Thymus (tissue), 14 donors: ENCODE measurements at places on chromosomes 3 and 15. TPM values are rescaled to one million over a fixed set of nuclear protein-coding genes. Genes with fewer than 3 reads are reported as not detected.
A peak's percentile ranks its signal among the peaks of the same experiment; 100 is the strongest.

- no peaks in the 10 kb centered on the region for H3K4me1 ChIP-seq
- no peaks in the 10 kb centered on the region for H3K27me3 ChIP-seq
- H3K27ac ChIP-seq = no peak overlapping the region
- no peak for DNase-seq
- H3K4me3 ChIP-seq = no peak overlapping the region
These were observed 141.3 kb upstream of the ATP2B2 start for GRCh38 chr3:10646531-10647335.

- H3K27ac ChIP-seq = no peak overlapping the region
- no peaks in the 10 kb centered on the region for H3K36me3 ChIP-seq
- H3K4me1 ChIP-seq = no peaks in the 10 kb centered on the region
- H3K27me3 ChIP-seq = no peaks in the 10 kb centered on the region
- no peak for DNase-seq
- H3K4me3 ChIP-seq = no peak overlapping the region
These were observed 89.7 kb upstream of the SLC4A7 start for GRCh38 chr3:27573780-27574437.

DNA sequence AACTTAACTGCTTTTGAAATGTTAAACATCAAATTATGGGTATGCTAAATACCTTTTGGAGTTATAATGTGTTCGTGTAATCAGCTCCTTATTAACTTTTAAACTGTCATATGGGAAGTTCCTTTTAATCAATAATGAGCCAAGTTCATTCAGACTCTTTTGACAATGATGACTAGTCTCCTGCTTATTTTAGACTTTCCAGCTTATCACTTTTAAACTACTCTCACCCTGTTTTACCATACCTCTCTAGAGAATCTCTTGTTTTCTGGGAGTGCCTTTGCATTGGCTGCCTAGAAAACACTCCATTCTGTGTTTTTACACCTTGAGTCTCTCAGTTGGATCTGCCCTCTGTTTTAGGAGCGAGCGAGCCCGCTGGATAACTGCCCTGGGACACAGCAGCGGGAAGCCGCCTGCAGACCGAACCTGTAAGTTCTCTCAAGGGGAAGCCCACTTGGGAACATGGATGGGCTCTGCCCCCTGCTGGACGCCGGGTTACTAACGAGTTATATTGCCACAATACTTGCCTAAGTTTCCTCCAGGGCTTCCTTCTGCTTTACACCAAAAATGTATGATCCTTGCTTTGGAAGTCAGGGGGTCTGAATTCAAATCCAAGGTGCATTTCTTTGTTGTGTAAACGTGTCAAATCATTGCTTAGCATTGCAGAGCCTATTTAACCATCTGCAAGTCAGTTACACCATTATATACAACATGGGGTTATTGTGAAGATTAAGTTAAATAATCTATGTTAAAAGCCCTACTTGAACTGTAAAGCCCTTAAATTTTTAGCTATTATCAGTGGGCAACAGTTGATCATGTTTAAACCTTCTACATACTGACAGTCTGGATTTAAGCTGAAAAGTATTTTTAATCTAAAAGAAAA lies 71.3 kb downstream of the DHX36 start:
- H3K27me3 ChIP-seq = no peaks in the 10 kb centered on the region
- H3K4me3 ChIP-seq = no peak overlapping the region
- no peaks in the 10 kb centered on the region for H3K4me1 ChIP-seq
- DNase-seq = peak; percentile 44
- H3K27ac ChIP-seq = no peak overlapping the region

Gene INKA1
- polyA plus RNA-seq = 5.2 TPM

DNA sequence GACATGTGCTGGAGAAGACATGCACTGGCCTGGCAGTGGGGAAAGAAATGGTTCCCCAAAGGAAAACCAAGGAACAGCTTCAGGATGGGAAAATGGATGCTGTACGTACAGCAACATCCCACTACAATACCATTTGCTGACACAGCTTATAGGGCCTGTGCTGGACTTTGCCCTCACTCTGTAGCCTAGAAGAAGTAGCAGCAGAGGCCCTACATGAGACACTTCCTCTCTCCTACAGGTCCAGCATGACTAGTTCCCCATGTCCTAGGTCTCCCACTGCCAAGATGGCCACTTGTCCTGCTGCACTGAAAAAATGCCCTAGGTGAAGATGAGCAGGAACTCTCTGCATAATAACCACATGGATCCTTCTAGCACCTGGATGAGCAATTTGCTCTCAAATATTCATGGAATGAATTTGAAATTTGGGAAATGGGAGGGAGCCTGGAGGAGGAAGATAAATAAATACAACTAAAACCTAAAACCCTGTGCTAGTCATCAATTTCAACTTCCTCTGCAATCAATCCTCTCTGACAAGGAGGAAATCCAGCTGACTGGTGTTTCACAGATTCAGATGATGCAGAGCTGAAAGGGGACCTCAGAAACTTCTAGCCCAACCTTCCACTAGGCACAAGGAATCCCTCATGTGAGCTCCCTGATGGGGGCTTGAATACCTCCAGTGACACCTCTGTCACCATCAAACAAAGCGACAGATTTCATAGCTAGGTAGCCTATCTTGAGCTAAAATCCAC lies 514.3 kb upstream of the PPP2R3A start:
- H3K4me3 ChIP-seq = no peak overlapping the region
- H3K4me1 ChIP-seq = no peaks in the 10 kb centered on the region
- DNase-seq = no peak
- no peak overlapping the region for H3K27ac ChIP-seq
- H3K36me3 ChIP-seq = no peaks in the 10 kb centered on the region
- no peaks in the 10 kb centered on the region for H3K27me3 ChIP-seq

GRCh38 chr3:25831578-25831977 lies 41.7 kb downstream of the OXSM start:
- no peaks in the 10 kb centered on the region for H3K4me1 ChIP-seq
- DNase-seq = no peak
- no peaks in the 10 kb centered on the region for H3K27me3 ChIP-seq

DNA sequence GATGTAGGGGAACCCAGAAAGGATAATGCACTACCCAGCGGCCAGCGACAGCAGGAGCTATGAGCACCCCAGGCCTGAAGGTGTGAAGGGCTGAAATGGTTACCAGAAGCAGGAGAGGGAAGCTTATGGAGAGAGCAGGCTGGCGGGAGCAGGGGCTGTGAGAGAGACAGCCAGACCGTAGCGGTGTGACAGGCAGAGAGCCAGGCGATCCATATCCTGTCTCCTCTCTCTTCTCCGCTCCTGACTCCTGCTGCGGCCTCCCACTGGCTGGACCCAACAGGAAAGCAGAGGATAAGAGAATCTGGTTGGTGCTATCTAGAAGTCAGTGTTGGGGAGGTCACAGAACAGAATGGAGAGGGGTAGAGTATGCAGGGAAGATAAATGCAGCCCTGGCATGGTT lies 49.9 kb downstream of the BTD start:
- DNase-seq = no peak
- no peak overlapping the region for H3K4me3 ChIP-seq
- no peaks in the 10 kb centered on the region for H3K36me3 ChIP-seq
- peaks cover 45% of the 10 kb centered on the region for H3K27me3 ChIP-seq

DNA sequence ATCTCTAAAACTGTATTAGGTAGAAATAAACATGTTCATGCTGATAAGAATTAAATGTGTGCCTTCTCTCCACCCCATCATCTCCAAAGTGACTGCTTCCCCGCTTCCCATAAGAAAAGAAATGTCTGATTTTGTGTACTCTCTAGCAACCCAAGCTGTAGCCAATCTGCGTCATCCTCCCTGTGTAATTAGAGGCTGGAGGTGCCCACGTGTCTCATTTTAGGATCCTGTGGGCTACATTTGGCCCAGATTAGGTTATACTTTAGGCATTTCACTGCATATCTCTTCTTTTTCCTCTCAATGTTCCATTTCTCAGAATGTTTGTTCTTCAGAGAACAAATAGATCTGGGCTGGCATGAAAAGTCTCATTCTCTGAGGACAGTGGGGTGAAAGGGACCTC lies 19.3 kb upstream of the ZNF148 start:
- no peaks in the 10 kb centered on the region for H3K36me3 ChIP-seq
- peaks cover 5% of the 10 kb centered on the region for H3K27me3 ChIP-seq
- no peak overlapping the region for H3K4me3 ChIP-seq
- H3K27ac ChIP-seq = no peak overlapping the region

Gene GCNT3
- polyA plus RNA-seq = 2.4 TPM

Gene TNFAIP8L3
- 4.7 TPM for polyA plus RNA-seq

GRCh38 chr3:139574026-139574947 lies 34.7 kb upstream of the RBP1 start:
- DNase-seq = no peak
- no peaks in the 10 kb centered on the region for H3K4me1 ChIP-seq
- no peak overlapping the region for H3K4me3 ChIP-seq
- no peaks in the 10 kb centered on the region for H3K27me3 ChIP-seq
- H3K27ac ChIP-seq = no peak overlapping the region
- no peaks in the 10 kb centered on the region for H3K36me3 ChIP-seq

- no peak overlapping the region for H3K27ac ChIP-seq
- no peak overlapping the region for H3K4me3 ChIP-seq
- DNase-seq = no peak
- H3K36me3 ChIP-seq = peaks cover 8% of the 10 kb centered on the region
These were observed 45.0 kb downstream of the TMEM44 start for GRCh38 chr3:194588236-194588635.

- no peak overlapping the region for H3K4me3 ChIP-seq
- H3K27ac ChIP-seq = no peak overlapping the region
- H3K36me3 ChIP-seq = no peaks in the 10 kb centered on the region
- no peaks in the 10 kb centered on the region for H3K27me3 ChIP-seq
These were observed 29.1 kb upstream of the PDZRN3 start for GRCh38 chr3:73653877-73654276.

Gene TGM5
- 1.2 TPM for polyA plus RNA-seq

DNA sequence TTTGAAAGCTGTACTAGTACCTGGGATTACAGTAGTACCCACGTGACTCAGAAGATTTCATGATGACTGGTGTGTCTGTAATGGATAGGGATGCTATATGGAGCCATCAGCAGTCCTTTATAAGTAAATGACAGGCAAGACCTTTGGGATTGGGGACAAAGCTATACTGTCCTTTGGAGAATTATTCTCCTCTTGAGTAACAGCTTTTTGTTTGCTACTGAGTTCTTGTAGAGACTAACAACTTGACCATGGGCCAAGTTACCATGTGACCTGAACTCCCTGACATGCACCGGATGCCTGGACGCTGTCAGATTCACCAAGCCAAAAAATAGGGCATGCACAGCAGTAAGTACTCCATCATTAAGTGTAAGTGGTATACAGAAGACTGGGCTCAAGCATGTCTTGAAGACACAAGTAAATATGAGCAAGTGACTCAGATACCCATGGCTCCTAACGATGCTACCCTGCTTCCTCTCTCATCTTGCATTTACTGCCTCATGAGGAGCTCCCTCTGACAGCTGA lies 12.9 kb downstream of the SEC11A start:
- peaks cover 3% of the 10 kb centered on the region for H3K36me3 ChIP-seq
- no peaks in the 10 kb centered on the region for H3K27me3 ChIP-seq
- no peak overlapping the region for H3K27ac ChIP-seq
- no peak for DNase-seq

DNA sequence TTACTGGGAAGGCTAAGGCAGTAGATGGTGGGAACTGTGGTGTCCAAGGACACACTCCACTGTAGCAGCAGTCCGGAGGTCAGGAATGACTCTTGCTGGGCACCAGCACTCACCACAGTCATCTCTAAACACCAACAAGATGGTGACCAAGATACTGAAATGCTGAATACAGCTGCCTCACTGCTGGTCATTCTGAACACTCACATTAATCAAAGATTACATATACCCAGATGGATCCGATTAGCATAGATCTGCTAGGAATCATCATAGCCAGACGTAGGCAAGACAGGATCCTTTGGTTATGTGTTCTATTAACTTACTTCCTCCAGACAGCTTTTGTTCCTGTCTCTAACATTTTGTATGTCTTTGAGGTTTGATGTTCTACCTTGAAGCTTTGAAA lies 134.9 kb upstream of the BFSP2 start:
- no peaks in the 10 kb centered on the region for H3K27me3 ChIP-seq
- DNase-seq = no peak
- no peaks in the 10 kb centered on the region for H3K4me1 ChIP-seq
- H3K36me3 ChIP-seq = no peaks in the 10 kb centered on the region
- H3K4me3 ChIP-seq = no peak overlapping the region

DNA sequence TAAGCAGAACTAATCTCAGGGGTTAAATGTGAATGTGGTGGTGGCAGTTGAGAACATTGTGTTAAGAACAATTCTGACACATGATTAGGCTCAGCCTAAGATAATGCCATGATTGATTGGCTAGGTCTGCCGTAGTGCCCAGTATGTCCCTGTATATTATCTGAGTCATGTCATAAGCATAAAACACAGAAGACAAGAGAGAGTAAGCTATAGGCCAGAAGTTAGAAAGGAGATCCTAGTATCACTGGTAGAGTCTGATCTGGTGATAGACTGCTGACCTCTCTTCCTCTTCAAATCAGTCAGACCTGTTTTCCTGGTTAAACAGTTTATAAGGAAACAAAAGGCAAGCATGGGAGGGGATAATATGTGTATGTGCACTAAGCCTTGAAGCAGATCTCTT lies 30.1 kb upstream of the ATP8B4 start:
- H3K27me3 ChIP-seq = no peaks in the 10 kb centered on the region
- no peak overlapping the region for H3K4me3 ChIP-seq
- no peaks in the 10 kb centered on the region for H3K4me1 ChIP-seq
- DNase-seq = no peak
- H3K27ac ChIP-seq = no peak overlapping the region
- H3K36me3 ChIP-seq = no peaks in the 10 kb centered on the region

- no peaks in the 10 kb centered on the region for H3K36me3 ChIP-seq
- no peaks in the 10 kb centered on the region for H3K4me1 ChIP-seq
- DNase-seq = no peak
- no peak overlapping the region for H3K4me3 ChIP-seq
- no peaks in the 10 kb centered on the region for H3K27me3 ChIP-seq
- H3K27ac ChIP-seq = no peak overlapping the region
These were observed 38.6 kb downstream of the EPHA3 start for GRCh38 chr3:89145995-89146394.

DNA sequence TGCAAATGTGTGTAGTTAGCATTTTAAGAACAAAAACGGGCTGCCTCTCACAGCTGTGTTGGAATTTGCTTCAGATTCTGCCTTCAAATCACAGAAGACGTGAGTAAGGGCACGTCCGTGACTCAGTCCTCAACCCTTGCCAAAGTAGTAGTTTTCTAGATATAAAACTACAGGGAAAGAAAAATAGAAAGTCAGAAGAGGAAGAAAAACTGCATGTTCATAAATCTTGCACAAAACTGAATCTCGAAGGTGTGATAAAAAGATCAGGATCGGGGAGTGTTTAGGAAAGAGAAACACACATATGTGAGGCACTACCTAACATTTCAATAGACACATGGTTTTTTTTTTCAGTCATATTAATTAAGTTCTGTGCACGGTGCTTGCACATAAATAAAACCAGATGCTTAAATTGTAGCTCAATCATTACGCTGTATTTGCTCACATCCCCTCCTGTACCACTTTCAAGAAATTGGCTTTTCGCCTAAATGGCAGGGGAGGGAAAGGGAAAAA lies 71.7 kb downstream of the P3H2 start:
- no peaks in the 10 kb centered on the region for H3K36me3 ChIP-seq
- no peaks in the 10 kb centered on the region for H3K4me1 ChIP-seq
- no peak overlapping the region for H3K4me3 ChIP-seq
- no peaks in the 10 kb centered on the region for H3K27me3 ChIP-seq

- H3K27me3 ChIP-seq = no peaks in the 10 kb centered on the region
- DNase-seq = no peak
- H3K27ac ChIP-seq = no peak overlapping the region
- H3K4me3 ChIP-seq = no peak overlapping the region
- H3K4me1 ChIP-seq = no peaks in the 10 kb centered on the region
These were observed 124.2 kb upstream of the LMOD3 start for GRCh38 chr3:69246612-69247011.

Gene SPESP1
- 3.8 TPM for polyA plus RNA-seq
